ENCODE measurements at places on chromosomes 5 and 9.

- DNase-seq: no peak
These were observed 132.1 kb downstream of the PCSK1 start for GRCh38 chr5:96300976-96301375.

GRCh38 chr5:80408484-80409366 is 861 bp downstream of the ZFYVE16 start:
- no peak for DNase-seq

GRCh38 chr9:120619751-120620655 is 40.0 kb upstream of the CDK5RAP2 start:
- no peak for DNase-seq

- DNase-seq: no peak
These were observed 27.0 kb downstream of the TCF7 start for GRCh38 chr5:134141331-134142050.

- DNase-seq: no peak
These were observed 209.3 kb downstream of the ZNF608 start for GRCh38 chr5:124537107-124537506.

GRCh38 chr5:16656561-16657191 is 39.9 kb upstream of the RETREG1 start:
- DNase-seq: no peak

GRCh38 chr5:135031813-135032694 is 2.0 kb downstream of the PITX1 start:
- no peak for DNase-seq

GRCh38 chr9:13446938-13447842 is 167.7 kb upstream of the MPDZ start:
- no peak for DNase-seq

Data from esophagus squamous epithelium (tissue), 5 donors.